Stomach (tissue), 19 donors: ENCODE measurements at places on chromosomes 4 and X. TPM values are rescaled to one million over a fixed set of nuclear protein-coding genes. Genes with fewer than 3 reads are reported as not detected.

Gene MAGED4
- 10.3 TPM for total RNA-seq

Gene KLB
- not detected for total RNA-seq

Gene SLC4A4
- 56.2 TPM for total RNA-seq

Gene CT83
- total RNA-seq = not detected

Gene TNMD
- total RNA-seq = not detected

Gene TMEM164
- total RNA-seq = 29.7 TPM

GRCh38 chr4:15525080-15525479 lies 55.4 kb downstream of the CC2D2A start:
- H3K27ac ChIP-seq = no peak overlapping the region
- H3K4me1 ChIP-seq = no peaks in the 10 kb centered on the region
- H3K4me3 ChIP-seq = no peak overlapping the region
- no peaks in the 10 kb centered on the region for H3K27me3 ChIP-seq

- peak overlapping the region; percentile 87 for H3K27ac ChIP-seq
- H3K27me3 ChIP-seq = no peaks in the 10 kb centered on the region
- H3K4me3 ChIP-seq = no peak overlapping the region
- no peak for DNase-seq
Measured at GRCh38 chr4:38449506-38450174, 214.4 kb upstream of the KLF3 start.

- H3K4me3 ChIP-seq = no peak overlapping the region
- peak overlapping the region; percentile 70 for H3K27ac ChIP-seq
- H3K4me1 ChIP-seq = peaks cover 67% of the 10 kb centered on the region
- H3K36me3 ChIP-seq = peaks cover 36% of the 10 kb centered on the region
- peak; percentile 54 for DNase-seq
- H3K27me3 ChIP-seq = no peaks in the 10 kb centered on the region
Measured at GRCh38 chr4:6991771-6992557, 51.2 kb upstream of the TADA2B start.

- DNase-seq = no peak
- no peak overlapping the region for H3K4me3 ChIP-seq
Measured at GRCh38 chr4:76984127-76984526, 34.6 kb downstream of the SEPTIN11 start.

DNA sequence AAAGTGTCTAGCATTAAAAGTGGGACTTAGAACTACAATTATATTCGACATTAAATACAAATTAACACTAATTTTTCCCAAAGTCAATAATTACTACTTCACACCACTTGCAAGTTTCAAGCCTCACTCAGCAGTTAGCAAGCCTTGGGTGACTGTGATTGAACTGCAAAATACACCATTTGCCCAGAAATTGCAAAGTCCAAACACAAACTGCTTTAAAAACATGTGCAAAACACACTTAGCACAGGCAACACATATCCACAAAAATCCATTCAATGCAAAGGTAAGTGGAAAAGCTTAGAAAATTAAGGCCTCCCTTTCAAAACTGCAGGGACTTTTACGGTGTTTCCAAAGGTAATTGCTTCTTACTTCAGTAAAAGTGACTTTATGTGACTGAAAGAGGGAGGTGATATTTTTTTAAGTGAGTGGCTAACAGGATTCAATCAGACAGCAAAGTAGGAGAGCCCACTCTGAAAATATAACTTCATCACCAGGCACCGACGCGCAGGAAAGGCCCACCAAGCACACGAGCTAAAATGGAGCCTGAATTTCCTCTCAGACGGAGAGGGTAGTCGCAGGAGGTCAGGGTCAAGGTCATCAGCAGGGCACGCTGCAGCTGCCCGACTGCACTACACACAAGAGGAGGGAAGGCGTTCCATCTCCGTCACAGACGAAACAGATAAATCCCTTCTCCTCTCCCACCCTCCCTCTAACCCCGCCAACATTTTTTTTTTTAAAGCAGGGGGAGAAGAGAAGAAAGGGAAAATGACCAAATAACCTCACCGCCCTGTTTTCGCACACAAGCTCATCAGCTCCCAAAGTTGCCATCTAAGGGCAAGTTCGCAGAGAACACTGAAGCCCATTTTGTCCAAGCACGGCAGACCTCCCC lies 3.1 kb downstream of the ZNF827 start:
- no peaks in the 10 kb centered on the region for H3K36me3 ChIP-seq
- DNase-seq = peak; percentile 79
- H3K4me3 ChIP-seq = peak overlapping the region; percentile 90
- no peaks in the 10 kb centered on the region for H3K27me3 ChIP-seq

DNA sequence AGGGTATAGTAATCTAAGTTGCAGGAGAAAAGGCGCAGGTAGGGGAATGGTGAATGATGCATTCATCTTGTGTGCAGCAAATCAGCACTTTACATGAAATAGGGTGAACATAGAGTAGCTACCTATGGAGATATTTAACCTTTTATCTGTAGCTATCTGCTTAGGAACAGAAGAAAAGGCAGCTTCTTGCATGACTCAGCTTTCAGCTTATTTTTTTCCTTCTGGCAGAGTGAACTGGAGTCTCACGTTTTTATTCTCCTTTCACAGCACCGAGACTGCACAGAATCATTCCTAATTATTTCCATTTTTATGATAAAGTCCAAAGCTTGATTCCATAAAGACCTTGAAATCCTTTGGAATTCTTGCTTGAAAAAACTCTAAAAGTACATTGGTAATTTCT lies 4.8 kb upstream of the SCOC start:
- DNase-seq = no peak
- peaks cover 8% of the 10 kb centered on the region for H3K4me1 ChIP-seq
- no peaks in the 10 kb centered on the region for H3K36me3 ChIP-seq
- no peak overlapping the region for H3K4me3 ChIP-seq
- no peak overlapping the region for H3K27ac ChIP-seq

GRCh38 chrX:148270499-148270898 lies 229.9 kb upstream of the AFF2 start:
- no peaks in the 10 kb centered on the region for H3K36me3 ChIP-seq
- DNase-seq = no peak
- no peak overlapping the region for H3K27ac ChIP-seq
- H3K4me3 ChIP-seq = no peak overlapping the region

DNA sequence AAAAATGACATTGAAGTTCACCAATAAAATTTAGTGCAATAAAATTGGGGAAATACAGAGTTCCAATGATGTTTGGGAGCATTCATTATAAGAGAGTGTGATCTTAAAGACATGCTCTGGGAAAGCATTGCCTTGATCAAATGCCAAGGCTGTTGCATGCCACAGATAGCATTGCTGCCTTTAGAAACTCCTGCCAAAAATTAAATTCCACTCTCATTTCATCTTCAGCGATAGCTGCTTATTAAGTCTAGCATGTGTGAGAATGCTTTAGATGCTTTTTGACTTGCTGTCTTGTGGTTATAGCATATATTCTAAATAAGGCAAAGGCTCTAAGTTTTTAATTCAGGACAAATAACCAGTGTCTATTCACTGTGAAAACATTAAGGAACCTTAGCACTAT lies 49.3 kb downstream of the NPNT start:
- H3K36me3 ChIP-seq = peaks cover 7% of the 10 kb centered on the region
- H3K27me3 ChIP-seq = no peaks in the 10 kb centered on the region
- H3K4me1 ChIP-seq = no peaks in the 10 kb centered on the region
- peak; percentile 32 for DNase-seq
- no peak overlapping the region for H3K27ac ChIP-seq

DNA sequence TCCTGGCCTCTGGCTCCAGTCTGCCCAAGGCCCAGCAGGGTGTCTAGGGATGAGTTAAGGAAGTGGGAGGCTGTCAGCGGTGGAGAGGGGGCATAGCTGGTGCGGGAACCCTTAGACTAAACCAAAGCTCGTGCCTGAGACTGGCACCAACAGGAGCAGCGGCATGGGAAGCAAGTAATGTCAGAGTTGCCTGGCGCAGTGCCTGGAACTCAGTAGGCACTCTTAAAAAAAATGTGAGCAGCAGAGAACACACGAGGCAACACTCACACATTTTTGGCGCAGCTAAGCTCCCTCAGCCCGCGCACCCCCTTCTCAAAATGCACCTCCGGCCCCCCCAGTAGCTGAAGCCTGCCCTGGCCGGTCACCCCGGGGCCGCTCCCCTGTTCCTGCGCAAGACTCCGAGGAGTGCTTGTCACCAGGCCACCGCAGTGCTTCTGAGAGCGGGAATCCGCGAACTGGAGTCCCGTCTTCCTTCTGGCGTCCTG lies 583 bp downstream of the GABRE start:
- no peaks in the 10 kb centered on the region for H3K36me3 ChIP-seq
- DNase-seq = peak; percentile 39
- no peaks in the 10 kb centered on the region for H3K4me1 ChIP-seq
- peaks cover 23% of the 10 kb centered on the region for H3K27me3 ChIP-seq

GRCh38 chr4:86846921-86847320 lies 2.3 kb downstream of the SLC10A6 start:
- H3K4me3 ChIP-seq = no peak overlapping the region
- H3K27me3 ChIP-seq = no peaks in the 10 kb centered on the region
- H3K36me3 ChIP-seq = no peaks in the 10 kb centered on the region
- H3K27ac ChIP-seq = no peak overlapping the region
- DNase-seq = no peak
- H3K4me1 ChIP-seq = no peaks in the 10 kb centered on the region

DNA sequence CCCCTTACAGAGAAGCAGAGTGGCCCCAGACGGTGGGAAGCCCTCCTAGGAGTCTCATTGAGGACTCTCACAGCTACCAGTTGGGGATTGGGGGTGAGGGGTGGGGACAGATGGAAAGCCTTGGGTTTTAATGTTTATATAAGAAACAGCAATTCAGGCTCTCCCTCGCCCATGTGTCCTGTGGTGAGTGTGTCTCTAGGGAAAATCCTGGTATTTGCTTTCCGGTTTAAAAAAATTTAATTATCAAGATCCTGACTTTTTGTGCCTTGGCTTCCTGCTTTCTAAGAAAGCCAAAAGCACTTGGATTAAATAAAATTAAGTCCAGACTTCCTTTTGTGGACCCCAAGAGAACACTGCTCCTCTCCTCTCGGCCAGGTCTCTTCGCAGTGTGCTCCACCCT lies 93.8 kb downstream of the SOWAHB start:
- H3K27me3 ChIP-seq = no peaks in the 10 kb centered on the region
- H3K4me1 ChIP-seq = no peaks in the 10 kb centered on the region
- no peak overlapping the region for H3K27ac ChIP-seq
- no peaks in the 10 kb centered on the region for H3K36me3 ChIP-seq
- DNase-seq = no peak
- H3K4me3 ChIP-seq = no peak overlapping the region

GRCh38 chr4:184475096-184475461 lies 729 bp upstream of the IRF2 start:
- H3K27me3 ChIP-seq = no peaks in the 10 kb centered on the region
- no peaks in the 10 kb centered on the region for H3K36me3 ChIP-seq
- H3K4me1 ChIP-seq = peaks cover 52% of the 10 kb centered on the region
- peak overlapping the region; percentile 66 for H3K4me3 ChIP-seq
- peak overlapping the region; percentile 99 for H3K27ac ChIP-seq

DNA sequence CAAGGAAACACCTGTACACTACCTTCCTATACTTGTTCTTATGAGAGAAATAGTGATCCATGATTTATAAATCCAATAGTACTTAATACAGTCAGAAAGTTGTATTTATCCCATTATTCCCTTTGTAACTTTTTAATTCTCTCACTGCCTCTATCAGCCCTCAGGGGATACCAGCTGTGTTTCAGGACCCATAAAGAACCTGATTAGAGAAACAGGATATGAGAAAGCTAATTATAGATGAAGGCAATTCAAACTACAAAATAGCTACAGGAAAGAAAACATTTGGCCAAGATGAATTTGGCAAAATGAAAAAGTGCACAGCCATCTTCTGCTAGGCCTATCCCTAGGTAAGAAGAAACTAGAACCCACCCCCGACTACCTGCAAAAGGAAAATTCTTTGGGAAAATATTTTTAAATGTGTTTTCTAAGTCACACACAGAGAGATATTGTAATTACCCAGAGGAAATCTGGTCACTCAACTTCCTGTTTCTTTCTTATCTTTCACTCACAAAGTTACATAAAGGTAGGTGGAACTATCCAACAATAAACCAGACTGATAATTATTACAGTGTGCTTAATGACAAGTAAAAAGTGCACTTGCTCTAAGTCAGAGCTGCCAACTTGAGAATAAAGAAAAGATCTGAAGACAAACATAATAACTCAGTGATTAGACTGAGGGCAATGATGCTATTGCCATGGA lies 836.5 kb upstream of the HTR2C start:
- no peak for DNase-seq
- no peaks in the 10 kb centered on the region for H3K27me3 ChIP-seq
- no peaks in the 10 kb centered on the region for H3K36me3 ChIP-seq
- no peak overlapping the region for H3K27ac ChIP-seq
